Left ventricle myocardium superior (tissue), 1 donor: ENCODE measurements at places on chromosomes 7 and 10.

DNA sequence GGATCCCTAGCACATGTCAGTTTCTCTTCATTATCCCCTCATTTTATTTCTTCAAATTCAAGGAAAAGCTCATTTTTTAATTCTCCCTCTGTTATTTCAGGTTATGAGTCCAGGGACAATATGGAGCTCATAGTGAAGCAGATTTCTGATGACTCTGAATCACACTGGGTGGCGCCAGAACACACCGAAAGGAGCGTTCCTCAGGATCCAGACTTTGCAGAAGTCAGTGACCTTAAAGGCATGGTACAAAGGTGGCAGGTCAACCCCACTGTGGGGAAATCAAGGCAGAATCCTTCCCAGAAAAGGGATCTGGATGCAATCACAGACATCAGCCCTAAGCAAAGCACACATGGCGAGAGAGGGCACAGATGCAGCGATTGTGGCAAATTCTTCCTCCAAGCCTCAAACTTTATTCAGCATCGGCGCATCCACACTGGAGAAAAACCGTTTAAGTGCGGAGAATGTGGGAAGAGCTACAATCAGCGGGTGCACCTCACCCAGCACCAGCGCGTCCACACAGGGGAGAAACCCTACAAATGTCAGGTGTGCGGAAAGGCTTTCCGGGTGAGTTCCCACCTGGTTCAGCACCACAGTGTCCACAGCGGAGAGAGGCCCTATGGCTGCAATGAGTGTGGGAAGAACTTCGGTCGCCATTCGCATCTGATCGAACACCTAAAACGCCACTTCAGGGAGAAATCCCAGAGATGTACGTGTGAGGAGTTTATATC lies 21.4 kb downstream of the ZKSCAN5 start:
- no peak for DNase-seq

DNA sequence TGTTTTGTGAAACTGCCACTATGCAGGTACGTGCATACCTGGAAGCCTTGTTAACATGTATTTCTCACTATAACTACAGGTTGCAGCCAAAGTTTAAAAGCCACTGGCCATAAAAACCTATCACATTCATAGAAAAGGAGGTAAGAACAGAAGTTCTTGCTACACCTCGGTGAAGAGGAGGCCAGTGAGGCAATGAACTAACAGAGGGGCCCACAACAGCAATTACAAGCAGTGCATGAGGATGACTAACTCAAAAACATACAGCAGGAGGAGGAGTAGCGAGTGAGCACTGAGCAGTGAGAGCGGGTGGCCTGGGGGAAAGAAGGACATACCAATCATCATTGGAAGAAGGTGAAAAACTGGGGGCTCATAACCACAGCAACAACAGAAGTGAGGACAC lies 51.6 kb downstream of the NUDCD3 start:
- no peak for DNase-seq

GRCh38 chr10:114758331-114758730 lies 63.2 kb upstream of the FHIP2A start:
- DNase-seq, result no peak

DNA sequence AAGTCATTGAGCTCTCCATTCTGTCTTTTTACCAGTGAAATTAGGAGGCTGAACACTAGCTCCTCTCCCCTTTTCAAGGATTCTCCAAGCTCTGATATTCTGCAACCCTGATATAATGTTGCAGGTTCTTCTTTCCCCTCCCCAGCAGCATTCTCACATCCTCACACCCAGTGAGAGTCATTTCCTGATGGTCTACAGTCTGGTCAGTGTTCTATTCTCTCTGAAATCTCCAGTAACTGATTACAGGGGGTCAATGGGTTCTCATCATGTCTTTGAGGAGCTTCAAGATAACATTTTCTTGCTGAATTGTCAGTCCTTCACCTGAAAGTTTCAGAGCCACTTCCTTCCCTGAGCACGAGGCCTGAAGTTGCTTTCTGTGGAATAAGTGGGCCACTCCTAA lies 299.4 kb downstream of the PTEN start:
- no peak for DNase-seq

DNA sequence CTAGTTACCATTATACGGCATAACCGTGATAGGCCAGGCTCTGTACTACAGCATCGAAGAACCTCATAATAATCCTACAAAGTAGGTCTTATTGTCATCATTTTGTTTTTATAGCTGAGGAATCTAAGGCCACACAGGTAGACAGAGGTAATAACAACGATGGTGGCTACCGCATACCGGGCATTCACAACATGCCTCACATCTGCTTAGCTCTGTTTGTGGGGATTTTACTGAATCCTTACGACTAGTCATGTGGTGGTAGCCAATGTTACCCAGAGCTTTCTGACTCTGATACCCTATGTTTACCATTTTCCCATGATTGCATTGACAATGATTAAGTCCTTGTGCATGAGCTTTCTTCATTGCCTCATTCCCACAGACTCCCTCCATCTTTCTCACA lies 269.4 kb downstream of the TCF7L2 start:
- DNase-seq, result no peak

GRCh38 chr10:15896654-15897053 lies 36.3 kb upstream of the MINDY3 start:
- DNase-seq, result no peak

- DNase-seq, result no peak
These were observed at the start of gene ABCA13 for GRCh38 chr7:48171202-48171601. Gene ABCA13 (plus strand): TSS chr7:48171458. CDS start chr7:48171484, 26 bp downstream.

- peak; percentile 93 for DNase-seq
These were observed at the start of gene TSPAN14 for GRCh38 chr10:80453842-80454512. Gene TSPAN14 (plus strand): TSS chr10:80454310. CDS start chr10:80489234, 34,924 bp downstream.

- DNase-seq, result no peak
These were observed 8.8 kb upstream of the EBLN1 start for GRCh38 chr10:22226599-22226998.

DNA sequence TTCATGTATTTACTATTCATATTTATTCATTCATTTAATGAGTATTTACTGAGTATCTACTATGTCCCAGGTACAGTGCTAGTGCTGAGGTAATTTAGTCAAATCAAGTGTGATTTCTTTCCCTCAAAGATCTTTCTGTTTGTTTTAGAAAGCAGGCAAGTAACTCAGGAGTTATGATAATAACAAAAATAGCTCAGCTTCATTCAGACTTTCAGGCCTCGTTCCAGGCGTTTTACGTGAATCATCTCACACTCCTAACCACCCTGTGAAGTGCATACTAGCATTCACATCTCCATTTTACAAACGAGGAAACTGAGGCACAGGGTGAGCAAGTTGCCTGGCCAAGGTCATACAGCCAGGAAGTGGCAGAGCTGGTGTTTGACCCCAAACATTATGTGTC lies 468.7 kb upstream of the C7orf33 start:
- DNase-seq, result no peak

GRCh38 chr7:44697136-44698045 lies 51.3 kb upstream of the ZMIZ2 start:
- DNase-seq, result no peak

DNA sequence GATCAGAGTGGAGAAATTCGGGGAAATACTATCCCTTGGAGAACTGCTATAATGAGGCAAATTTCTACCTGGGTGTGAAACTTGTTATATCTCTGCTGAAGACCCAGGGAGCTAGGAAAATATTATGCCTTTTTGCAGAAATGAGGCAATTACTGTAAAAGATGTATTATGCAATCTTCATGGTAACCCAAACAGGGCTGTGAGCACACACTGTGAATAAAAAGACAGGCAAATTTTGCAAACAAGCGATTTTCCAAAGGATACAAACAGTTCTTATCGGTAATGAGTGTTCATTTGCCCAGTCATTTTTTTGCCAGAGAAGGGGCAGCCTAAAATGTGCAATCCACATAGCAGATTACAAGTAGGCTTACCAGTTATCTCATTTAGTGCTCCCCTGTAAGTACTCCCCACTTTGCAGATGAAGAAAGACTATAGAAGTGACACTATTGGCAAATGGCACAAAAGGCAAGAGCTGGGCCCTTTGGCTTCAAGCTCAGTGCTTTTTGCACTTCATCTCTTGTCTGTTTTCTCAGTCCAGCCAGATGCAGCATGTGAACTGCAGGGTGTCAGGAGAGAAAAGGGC lies 205.8 kb downstream of the HECW1 start:
- no peak for DNase-seq

DNA sequence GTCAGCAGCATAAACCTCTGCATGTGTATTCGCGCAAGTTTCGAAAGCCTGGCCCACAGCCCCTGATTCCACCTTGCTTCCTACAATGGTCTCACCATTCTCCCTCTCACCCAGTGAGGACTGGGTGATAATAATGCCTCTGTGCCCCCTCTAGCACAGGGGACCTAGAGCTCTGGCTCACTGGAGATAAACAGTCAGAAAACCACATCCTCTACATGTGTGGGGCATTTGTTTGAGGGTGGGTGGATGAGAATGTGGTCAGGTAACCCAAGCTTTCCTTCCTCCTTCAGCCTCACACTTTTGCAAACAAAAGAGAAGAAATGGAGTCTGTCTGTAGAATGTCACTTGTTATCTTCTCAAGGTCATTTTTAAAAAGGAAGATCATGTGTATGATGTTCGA lies 373.5 kb downstream of the KCNMA1 start:
- DNase-seq, result no peak

GRCh38 chr10:63376560-63377304 lies 89.0 kb downstream of the JMJD1C start:
- DNase-seq, result no peak

DNA sequence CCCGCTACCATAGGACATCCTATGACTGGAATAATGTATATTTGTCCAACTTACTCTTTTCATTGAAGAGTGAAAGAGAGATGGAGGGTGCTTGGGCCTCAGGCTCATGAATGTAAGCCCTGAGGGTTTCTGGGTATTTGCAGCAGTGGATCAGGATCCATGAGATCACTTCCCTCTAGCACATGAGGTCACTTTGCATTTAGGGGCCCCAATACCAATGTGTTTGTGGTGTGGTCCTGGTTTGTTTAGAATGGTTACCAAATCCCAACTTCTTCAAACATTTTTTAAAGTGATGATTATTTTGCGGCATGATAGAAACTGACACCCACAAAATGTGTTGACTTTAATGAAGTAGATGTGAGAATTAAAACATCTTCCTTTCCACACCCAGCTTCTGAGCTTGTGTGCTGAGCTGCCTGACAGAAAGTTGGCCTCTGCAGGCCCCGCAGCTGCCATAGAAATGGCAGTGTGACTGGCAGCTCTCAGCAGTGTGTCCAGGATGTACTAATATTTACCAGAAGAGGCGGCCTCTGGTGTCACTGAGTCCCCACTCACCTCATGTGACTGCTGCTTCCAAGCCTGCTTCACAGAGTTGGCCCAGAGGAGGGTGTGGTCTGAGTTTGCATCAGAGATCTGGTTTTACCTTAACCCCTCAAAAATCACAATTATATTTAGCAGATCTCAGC lies 447.6 kb upstream of the NPVF start:
- peak; percentile 47 for DNase-seq

GRCh38 chr7:130875-131780 lies 61.2 kb upstream of the FAM20C start:
- peak; percentile 26 for DNase-seq

- DNase-seq, result no peak
These were observed 111.5 kb upstream of the SVIL start for GRCh38 chr10:29746080-29746797.

DNA sequence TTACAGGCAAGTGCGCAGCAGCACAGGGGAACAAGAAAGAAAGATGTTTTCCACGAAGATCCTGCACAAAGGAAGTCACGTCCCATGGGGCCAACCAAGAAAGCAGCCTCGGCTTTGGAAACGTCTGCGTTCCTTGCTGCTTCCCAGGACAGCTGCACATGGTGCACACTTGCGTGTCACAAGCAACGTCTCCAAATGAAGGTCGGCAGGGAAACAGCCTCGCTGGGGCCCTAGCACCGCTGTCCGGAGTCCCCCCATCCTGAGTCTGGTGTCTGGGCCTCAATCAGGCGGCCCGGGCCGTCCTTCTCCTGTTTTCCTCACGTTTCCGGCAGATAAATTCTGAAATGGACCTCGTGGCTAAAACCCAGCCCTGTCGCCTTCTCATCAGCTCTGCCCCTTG lies 206.2 kb downstream of the DIP2C start:
- DNase-seq, result no peak

GRCh38 chr7:303884-304573 lies 14.1 kb downstream of the FOXL3 start:
- no peak for DNase-seq

DNA sequence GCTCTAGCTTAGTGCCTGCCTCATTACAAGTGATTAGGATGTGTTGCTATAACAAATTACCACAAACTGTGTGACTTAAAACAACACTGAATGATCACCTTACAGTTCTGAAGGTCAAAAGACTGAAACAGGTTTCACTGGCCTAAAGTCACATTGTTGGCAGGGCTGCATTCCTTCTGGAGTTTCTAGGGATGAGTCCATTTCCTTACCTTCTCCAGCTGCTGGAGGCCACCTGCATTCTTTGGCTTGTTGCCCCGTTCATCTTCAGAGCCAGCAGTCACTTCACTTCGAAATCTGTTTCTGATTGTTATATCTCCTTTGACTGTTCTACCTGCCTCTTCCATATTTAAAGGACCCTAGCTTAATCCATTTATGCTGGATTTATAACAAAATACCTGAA lies 69.4 kb upstream of the MTPN start:
- DNase-seq, result no peak

DNA sequence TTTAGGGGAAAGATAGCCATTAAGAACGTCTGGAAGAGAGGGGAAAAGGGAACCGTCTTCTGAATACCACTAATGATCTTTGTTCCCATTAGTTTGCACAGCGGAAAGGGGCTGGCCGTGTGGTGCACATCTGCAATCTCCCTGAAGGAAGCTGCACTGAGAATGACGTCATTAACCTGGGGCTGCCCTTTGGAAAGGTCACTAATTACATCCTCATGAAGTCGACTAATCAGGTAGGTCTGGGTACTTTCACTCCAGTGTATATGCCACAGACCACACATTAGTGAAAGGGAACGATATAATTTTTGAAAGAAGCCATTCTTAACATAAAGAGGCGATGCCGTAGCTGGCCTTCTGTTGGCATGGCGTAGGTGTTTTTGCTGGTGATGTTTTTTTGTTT lies 74.3 kb upstream of the PDCD4 start:
- DNase-seq, result no peak

GRCh38 chr10:13672548-13672947 lies 85.8 kb downstream of the PRPF18 start:
- no peak for DNase-seq

DNA sequence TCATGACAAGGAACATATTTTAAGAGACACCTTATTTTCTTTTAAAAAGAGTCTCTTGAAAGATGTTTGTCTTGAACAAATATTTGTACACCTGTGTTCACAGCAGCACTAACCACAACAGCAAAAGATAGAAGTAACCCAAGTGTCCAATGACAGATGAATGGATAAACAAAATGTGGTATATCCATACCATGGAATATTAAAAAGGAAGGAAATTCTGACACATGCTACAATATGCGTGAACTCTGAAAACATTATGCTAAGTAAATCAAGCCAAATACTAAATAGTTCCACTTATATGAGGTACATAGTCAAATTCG lies 17.8 kb downstream of the SGMS1 start:
- DNase-seq, result no peak

GRCh38 chr10:66927971-66928770 lies 2.3 kb downstream of the LRRTM3 start:
- DNase-seq, result peak; percentile 32

- DNase-seq, result no peak
These were observed 84.9 kb upstream of the LRRN3 start for GRCh38 chr7:111006040-111006439.
